ENCODE measurements at places on chromosomes 2 and 18.

DNA sequence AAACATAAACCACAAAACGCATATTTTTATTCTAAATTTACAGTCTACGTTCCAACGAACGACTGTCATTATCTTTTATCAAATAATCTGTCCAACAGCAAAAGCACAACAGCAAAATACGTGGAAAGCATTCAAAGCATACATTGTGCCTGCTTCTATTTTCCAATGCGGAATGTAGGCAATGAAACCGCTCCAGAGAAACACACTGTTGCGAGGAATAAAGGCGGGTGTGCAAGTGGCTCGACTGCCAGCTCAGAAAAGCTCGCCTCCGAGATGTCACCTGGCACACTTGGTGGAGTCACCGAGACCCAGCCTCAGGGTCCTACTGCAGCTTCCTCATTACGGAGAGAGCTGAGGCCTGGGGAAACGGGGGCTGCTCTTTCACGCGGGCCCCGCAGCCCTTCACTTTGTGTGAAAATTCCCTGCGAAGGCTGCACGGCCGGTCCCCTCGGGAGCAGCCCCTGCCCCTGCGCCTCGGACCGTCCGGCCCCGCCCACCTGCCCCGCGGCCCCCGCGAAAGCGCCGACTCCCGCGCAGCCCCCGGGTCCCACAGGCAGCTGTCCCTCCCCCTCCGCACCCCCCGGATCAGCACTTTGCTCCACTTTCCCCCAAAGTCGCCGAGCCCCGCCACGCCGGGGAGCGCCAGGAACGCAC, 752 bp downstream of the MGAT4A start:
- peak; percentile 39 for DNase-seq

DNA sequence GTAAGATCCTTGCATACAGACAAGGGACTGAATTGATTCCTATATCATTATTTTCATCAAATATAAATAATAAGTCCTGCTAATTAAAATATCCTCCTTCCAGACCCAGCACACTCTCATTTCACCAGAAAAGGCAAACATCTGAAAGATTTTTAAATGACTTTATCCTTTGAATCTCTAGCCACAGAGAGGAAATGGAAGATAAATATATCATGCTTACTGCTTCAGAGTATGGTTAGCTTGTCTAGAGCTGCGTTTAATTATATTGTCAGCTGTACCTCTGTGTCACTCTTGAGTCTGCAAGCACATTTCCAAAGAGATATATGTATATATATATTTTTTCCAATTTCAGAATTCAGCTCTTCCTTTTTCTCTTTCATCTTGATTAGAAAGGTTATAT, 232.7 kb downstream of the TRIB2 start:
- no peak for DNase-seq

DNA sequence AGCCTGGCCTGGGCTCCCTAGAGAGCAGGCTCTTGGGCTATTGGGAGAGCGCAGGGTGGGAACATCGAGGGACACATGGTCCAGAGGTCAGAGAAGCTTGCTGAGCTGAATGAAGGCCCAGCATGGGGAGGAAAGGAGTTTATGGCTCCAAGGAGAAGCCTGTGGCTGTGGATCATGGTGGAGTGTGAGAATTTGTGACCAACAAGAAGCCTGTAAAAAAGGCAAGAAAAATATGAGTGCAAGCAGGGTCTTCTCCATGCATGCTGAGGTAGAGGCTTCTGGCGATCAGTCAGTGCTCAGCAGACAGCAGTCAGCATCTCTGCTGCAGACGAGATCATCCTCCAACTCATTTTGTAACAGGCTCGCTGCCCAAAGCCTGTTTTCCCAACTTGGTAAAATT, 1.3 kb upstream of the SCYGR3 start:
- DNase-seq, result no peak

GRCh38 chr2:207491086-207491485, 38.7 kb upstream of the CREB1 start:
- DNase-seq, result no peak

- DNase-seq, result no peak
Observed at GRCh38 chr2:218885981-218886947, 5.6 kb downstream of the WNT10A start.

GRCh38 chr2:149000158-149000938, 38.2 kb upstream of the LYPD6B start:
- no peak for DNase-seq

DNA sequence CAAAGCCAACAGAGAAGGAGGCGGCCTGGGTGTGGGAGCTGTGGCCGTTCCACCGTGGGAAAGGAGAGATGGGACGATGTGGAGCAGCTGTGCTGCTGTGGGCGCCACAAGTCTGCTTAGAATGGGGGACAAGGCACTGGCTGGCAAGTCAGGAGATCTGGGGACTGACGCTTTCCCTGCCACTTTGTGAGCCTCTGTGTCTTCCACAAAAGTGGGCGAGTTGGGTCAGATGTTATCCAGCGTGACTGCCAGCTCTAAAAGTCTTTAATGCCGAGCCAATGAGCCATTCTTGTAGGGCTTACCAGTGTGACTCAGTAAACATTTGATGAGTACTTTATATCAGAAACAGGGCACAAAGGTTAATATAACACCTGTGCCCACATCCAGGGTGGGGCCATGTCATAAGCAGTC, 113.6 kb upstream of the MGAT5 start:
- no peak for DNase-seq

DNA sequence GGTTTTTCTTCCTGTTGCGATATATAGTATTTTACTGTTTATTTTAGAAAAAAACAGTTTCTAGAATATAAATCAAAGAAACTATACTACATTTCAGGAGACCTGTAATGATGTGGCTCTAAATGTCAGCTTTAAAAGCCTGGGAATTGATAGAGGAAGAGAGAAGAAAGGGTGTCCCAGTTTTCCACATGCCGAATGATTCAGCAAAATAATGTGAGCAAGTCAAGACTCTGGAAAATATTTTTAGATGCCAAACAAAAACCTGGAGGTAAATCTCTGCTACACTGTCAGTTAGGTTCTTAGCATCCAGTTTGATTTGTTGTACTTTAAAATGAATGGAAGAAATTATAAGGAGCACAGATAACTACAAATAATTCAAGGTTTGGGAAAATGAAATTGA, 67.1 kb upstream of the DSG1 start:
- no peak for DNase-seq

- DNase-seq, result no peak
Observed at GRCh38 chr2:144461308-144461766, 58.6 kb downstream of the ZEB2 start.

- DNase-seq, result no peak
Observed at GRCh38 chr18:49582579-49582978, 20.7 kb downstream of the LIPG start.

- no peak for DNase-seq
Observed at GRCh38 chr2:84293791-84294380, 165.2 kb downstream of the SUCLG1 start.

DNA sequence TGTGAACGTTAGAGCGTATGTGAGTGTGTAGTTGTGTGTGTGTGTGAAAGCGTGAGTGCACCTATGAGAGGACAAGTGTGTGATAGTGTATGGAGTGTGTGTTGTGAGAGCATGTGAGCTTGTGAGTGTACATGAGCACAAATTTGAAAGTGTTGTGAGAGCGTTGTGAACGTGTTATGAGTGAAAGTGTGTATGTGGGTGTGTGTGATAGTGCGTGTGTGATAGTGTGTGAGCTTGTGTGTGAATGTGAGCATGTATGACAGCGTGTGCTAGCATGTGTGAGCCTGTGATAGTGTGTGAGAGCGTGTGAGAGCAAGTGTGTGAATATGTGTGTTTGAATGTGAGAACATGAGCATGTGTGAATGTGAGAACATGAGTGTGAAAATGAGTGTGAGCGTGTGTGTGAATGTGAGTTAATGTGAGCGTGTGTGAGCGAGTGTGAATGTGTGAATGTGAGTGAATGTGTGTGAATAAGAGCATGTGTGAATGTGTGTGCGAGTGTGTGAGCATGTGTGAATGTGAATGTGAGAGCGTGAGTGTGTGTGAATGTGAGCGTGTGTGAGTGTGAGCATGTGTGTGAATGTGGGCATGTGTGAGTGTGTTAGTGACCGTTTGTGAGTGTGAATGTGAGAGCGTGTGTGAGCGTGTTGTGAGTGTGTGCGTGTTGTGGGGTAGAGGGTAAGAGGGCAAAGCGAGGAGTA, 25.0 kb downstream of the RALB start:
- no peak for DNase-seq

DNA sequence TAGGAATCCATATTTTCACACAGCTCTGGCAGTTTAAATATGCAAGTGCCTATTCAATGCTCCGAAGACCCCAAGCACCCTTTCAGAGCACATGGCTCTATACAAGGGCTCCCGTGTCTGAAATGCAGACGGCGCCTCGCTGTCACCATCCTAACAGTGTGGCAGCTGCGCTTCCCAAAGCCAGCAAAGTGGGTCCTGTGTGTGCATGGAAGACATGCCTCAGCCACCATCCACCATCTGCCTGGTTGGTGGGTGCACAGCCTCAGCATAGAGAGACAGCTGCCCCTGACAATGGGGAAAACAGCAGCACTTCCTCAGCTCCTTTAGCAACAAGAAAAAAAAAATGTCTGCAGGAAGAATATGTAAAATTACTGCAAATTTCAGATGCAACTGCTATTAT, 218.1 kb downstream of the SP3 start:
- DNase-seq, result no peak

- DNase-seq, result no peak
Observed at GRCh38 chr2:151855111-151855510, 26.9 kb upstream of the ARL5A start.

DNA sequence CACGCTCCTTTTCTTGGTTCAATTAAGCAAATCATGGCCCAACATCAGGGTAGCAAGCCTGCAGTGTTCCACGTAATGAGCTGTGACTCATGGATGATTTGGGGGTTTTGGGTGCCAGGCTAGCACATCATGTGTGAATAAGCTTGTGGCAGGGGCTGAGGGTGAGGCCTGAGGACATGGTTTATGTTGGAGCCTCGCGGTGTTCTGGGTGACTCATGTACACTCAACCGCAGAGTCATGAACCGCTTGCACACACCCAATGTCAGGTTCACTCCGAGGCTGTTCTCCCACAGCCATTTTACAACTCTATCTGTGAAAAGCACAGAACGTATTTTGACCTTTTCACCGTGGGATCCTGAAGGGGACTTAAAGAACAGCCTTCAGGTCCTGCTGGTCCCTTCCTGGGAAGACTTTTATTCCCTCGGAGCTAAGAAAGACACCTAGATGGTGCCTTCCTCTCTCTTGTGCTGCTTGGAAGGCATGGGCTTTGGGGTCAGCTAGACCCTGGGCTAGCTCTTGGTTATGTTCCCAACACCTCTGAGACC, 139.9 kb upstream of the ZEB2 start:
- peak; percentile 28 for DNase-seq

GRCh38 chr2:224777559-224777930, 61.4 kb upstream of the CCDC195 start:
- DNase-seq, result no peak

DNA sequence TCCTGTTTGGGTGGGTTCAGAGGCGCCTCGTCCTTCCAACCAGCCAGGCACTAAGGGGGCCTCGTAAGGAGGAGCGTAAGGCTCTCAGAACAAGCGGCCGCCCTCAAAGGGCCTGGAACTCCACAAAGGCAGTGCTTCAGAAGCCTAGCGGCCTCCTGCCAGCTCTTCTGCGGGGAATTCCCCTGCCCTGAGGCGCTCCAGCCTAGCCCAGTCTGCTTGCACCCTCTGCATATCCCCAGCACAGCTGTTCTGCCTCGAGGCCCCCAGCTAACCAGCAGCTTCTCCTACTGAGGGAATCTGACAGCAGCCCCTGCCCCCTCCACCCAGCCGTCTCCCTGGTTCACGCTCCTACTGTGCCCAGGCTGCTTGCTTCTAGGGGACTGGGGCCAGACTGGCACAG, 265.9 kb downstream of the TFCP2L1 start:
- DNase-seq, result no peak

DNA sequence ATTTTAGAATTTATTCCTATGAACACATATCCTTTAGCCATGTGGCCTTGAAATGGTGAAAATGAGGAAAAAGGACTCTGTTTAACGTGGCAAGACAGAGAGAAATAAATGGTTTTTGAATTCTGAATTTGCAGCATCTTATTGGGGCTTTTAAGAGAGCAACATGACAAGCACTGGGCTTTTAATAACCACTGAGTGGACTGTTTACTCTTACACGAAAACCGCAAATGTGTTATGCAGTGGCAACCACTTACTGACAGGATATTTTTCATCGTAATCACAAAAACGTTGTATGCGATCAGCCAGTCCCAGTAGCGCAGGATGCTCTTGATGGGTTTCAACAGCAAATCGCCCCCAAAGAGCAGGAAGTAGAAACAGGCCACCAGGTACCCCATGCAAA, 226.6 kb downstream of the NAPG start:
- no peak for DNase-seq

DNA sequence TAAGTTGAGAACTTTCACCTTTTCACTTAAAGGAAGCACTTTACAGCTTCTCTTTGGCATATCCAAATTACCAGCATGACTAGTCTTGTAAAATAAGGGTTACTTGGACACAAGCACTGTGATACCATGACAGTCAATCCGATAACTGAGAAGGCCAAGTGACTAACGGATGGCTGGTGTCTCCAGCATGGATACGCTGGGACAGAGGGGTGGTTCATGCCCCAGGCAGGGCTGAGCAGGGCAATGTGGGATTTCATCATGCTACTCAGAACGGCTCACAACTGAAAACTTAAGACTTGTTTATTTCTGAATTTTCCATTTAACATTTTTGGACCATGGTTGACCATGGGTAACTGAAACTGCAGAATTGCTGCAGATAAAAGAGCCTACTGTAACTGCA, 43.1 kb upstream of the GPR155 start:
- DNase-seq, result no peak

- no peak for DNase-seq
Observed at GRCh38 chr2:179790235-179791217, 70.9 kb downstream of the ZNF385B start.

DNA sequence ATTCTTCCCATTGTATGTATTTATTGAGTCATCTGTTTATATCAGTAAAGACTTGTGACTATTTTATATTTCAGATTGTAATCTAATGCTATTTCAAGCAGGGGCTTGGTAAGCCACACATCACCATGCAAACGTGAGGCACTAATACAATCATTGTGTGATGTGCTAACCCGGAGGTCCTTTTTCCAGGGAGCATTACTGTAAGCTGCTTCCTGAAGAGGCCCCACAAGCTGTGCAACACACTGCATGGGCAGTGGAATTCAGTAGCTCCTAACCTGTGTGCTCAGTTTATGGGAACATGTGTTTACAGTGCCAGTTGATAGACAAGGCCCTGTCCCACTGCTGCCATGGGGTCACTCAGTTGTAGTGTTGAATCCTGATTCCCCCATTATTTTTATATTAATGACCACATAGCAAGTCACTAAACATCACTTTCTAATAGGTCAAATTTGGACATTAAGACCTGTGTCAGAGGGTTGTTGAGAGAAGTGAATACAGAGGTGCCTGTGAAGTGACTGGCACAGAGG, 162.9 kb downstream of the FHOD3 start:
- no peak for DNase-seq

Measured in stimulated activated CD4-positive, alpha-beta T cell treated with anti-CD3 and anti-CD28 coated beads, Interleukin-4, amount 100 ng/mL, for 4 hours (primary cell).